Activated CD8-positive, alpha-beta memory T cell treated with anti-CD3 and anti-CD28 coated beads for 24 hours (primary cell): ENCODE measurements at places on chromosomes 5 and 9.

DNA sequence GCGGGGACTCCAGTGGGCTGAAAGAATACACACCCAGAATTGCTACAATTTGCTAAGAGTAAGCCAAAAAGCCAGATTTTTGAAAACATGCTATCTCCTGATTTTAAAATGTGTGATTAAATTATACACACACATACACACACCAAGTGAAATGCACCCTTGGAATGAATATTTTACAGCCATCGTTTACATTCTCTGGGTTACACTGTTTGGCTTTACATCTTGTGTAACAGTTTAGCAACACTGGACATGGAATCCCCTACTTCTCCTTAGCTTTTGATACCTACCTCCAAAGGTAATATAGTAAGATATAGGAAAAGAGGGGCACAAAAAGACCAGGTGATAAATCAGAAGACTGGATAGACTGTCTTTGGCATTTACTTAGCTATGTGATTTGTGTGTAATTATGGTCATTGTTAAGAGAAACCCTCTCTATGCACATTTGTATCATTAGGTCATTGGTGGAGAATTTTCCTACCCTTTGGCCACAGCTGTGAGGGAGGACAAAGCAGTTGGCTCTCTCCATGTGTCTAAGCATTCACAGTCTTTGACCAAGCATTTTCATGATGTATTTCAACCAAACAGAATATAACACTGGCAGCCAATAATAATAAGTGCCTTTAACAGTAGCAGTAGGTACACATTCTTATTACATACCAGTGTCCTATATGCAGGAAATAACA lies 7.6 kb downstream of the SVEP1 start:
- DNase-seq = no peak

GRCh38 chr5:87069974-87070608 lies 197.6 kb upstream of the RASA1 start:
- no peak for DNase-seq

GRCh38 chr9:119033596-119033995 lies 335.6 kb downstream of the BRINP1 start:
- DNase-seq = no peak

- DNase-seq = no peak
Measured at GRCh38 chr5:151293624-151294023, 9.9 kb downstream of the SLC36A3 start.

- no peak for DNase-seq
Measured at GRCh38 chr9:110898866-110899265, 139.4 kb downstream of the LPAR1 start.

GRCh38 chr5:91486638-91487037 lies 103.5 kb upstream of the ARRDC3 start:
- no peak for DNase-seq

GRCh38 chr5:180683220-180683922 lies 34.0 kb upstream of the FLT4 start:
- no peak for DNase-seq

- DNase-seq = no peak
Measured at GRCh38 chr5:168443950-168444700, 42.1 kb upstream of the RARS1 start.

DNA sequence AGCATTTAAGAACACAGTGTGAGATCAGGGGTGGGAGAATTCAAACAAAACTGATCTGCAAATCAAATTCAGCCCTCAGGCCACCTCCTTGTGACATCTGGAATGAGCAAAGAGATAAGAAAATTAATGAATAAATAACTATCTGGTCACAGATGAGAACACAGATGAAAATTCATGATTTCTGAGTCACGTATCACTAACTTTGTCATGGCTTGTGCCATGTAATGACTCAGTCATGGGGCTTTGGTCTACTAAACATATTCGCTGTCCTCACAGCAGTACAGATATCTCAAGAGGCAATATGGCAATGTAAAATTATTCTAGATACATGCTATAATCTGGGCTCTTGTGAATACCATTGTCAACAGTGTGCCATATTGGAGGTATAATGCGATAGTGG lies 274.4 kb downstream of the MAN2A1 start:
- no peak for DNase-seq

- no peak for DNase-seq
Measured at GRCh38 chr9:73575101-73576060, 423.7 kb downstream of the ANXA1 start.

DNA sequence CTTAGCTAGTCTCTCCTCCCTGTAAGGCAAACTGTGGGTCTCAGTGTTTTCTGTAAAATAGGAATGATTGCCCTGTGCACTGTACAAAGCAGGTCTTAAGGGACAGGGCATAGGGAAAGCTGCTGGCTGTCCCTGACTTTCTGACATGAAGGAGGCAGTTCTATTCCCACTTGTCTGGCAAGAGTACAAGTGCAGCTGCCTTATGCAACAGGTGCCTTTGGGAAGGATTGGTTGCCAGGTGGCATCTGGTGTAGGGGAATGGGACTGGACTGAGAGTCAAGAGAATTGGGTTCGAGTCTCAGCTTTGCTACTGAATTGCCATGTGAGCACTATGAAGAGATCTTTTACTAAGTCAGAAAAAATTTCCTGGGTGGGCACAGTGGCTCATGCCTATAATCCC lies 10.0 kb downstream of the BSPRY start:
- DNase-seq = no peak
